ENCODE measurements at places on chromosomes 3 and 15.

DNA sequence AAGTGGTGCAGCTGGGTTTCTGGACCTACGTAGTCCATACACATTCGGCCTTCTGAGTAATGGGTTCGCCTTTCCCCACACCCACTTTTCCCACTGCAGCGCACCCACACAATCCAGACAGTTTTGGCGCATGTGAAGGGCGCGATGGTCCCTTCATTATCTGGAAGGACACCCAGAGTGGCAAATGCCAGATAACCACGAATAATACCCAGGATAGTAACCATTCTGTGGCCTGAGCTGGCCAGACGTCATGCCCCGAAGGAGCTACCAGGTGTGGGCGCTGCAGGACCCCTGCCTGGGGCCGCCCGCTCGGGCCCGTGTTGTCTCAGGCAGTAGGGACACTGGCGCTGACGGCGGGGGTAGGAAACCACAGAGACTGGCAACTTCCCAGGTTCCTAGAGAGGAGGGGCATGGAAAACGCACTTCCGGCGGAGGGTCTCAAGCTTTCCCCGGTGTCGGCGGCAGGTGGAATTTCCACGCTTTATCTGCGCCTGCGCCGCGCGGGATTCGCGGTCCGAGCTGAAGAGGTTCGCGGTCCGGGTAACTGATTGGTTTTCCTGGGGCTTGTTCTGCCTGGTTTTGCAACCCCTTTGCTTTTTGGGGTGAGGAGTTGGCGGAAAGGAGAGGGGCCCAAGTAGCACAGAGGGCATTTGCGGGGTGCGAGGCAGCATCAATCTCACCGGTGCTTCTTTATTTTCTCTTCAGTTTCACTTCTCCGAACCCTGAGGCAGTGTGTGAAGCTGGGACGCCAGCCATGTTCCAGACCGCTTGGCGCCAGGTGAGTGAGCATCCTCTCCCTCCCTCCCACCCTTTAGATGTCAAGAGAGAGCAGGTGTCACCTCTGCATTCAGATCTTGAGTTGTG, at the start of gene ZNF620:
TSS of gene ZNF620 (plus strand) at position 441 of the 864 bp plus-strand sequence. CDS start at position 755, 314 bp downstream.
- peak; percentile 29 for DNase-seq

- DNase-seq = no peak
Measured at GRCh38 chr3:188209740-188210139, 55.8 kb downstream of the LPP start.

DNA sequence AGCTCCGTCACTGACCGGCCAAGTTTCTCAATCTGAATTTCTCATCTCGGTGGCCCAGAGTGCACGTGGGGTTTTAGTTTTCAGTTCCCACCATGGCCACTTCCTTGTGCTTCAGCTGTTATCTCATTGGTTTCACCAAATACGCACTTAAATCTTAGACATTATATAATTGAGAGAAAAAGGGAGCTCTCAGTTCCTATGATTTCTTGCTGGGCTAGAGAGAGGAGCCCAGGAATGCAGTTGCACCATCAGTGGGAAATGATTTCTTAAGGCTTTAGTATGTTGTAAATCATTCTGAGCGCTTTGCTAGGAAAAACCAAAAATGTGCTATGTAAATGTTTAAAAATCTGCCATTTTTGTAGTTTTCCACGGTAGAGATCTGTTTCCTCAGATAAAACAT, 53.2 kb downstream of the OXNAD1 start:
- DNase-seq = no peak

DNA sequence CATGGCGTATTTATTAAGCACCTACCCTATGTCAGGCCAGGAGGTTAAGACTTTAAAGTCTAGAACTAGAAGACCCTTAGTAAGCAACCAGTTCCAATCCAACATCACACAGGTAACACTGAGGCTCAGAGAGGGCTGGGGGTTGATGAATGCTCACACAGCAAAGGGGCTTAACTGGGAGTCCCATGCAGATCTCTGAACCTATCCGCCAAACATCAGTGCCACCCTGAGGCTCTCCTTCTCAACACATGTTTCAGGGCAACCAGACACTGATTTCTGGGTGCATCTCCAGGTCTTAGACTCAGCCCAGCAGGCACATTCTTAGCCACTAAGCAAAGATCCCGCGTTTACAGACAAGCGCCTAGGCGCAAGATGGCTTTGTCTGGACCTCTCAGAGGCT, 92.0 kb upstream of the SLC6A11 start:
- no peak for DNase-seq

- DNase-seq = no peak
Measured at GRCh38 chr3:62090066-62090465, 283.3 kb downstream of the FEZF2 start.

- no peak for DNase-seq
Measured at GRCh38 chr3:153273767-153274435, 111.9 kb downstream of the RAP2B start.

DNA sequence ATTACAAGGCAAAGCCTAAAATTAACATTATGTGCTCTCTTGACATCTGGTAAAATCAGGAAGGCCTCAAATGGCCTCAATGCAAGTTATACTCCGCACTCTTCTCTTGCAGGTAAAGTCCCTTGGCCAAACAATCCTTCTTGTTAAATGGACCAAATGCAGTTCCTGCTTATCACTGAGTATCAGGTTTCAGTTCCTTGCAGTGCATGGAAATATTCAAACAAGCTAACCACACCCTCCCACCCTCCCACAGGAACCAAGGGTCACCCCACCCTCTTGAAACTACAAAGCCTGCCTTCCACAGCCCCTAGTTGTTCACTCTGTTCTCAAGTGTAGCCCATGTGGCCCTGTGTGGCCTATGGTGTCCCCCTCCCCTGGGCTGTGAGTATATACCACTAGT, 171.9 kb upstream of the CADPS start:
- DNase-seq = no peak

DNA sequence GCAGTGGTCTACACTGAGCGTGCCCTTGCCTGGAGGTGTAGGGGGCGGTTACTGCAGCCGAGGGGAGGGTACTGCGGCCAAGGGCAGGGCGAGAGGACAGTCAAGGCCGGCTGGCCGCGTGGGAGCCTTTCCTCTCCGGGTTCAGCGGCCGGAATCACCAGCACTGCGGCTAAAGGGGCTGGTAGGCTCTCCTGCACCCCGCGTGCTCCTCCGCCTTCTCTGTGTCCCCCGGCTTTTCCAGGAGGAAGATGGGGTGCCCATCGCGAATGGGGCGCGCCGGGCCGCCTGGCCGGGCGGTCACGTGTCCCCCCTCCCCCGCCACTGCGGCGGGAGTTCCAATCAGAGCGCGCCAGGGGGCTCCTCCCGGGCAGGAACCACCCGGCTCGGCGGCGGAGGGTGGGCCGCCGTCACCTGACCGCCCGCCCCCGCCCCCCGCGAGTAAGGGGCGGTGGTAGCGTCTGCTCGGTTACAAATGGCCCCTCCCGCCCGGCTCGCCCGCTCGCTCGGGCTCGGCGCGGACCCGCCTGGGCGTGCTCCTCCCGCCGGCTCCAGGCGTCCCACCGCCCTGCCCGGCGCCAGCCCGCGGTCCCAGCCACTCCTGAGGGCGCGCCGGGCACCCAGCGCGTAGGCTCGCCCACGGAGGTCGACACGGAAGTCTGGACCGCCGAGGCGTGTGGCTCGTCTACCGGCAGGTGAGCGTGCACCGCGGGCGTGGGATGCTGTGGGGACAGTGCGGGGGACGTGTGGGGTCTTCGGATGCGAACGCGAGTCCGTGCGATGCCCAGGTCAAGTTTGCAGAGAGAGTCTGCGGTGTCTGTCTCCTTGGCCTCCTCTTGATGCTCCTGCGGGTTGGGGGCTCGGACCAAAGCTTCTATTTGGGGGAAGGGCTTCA, 242.6 kb upstream of the TOPAZ1 start:
- no peak for DNase-seq

- DNase-seq = no peak
Measured at GRCh38 chr3:33144433-33144832, 30.6 kb downstream of the CRTAP start.

GRCh38 chr15:73087098-73087497, 34.8 kb downstream of the NEO1 start:
- DNase-seq = no peak

DNA sequence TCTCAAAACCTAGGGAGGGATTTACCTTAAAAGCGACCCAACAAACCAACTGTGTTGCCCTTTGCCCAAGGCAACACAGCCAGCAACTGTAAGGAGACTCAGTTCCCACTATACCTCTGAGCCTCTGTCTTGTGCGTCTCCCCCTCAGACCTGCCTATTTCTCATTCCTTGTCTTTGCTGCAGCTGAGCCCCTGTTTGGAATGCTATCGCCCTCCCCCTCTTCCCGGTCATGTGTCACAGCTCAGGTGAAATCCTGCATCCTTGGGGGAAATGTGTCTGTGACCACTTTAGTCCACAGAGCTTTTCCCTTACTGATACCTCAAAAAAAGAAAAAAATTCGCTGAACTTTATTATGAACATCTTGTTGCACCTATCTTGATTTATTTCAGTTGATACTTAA, 52.0 kb upstream of the LRIG1 start:
- no peak for DNase-seq

DNA sequence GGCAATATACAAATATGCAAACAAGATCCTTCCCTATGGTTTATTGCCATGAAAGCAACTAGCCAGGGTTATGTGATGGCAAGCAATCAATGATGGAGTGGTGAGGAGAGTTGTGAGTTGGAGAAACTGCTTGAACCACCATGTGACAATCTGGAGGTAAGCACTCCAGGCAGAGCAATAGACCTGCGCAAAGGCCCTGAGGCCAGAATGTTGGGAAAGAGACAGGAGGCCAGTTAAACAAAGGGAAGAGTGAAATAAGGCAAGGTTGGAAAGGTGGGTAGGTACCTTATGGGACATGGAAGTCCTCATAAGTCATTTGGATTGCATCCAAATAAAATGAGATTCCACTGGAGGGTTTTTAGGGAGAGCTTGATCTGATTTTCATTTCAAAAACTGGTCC, 80.0 kb upstream of the WNT5A start:
- no peak for DNase-seq

DNA sequence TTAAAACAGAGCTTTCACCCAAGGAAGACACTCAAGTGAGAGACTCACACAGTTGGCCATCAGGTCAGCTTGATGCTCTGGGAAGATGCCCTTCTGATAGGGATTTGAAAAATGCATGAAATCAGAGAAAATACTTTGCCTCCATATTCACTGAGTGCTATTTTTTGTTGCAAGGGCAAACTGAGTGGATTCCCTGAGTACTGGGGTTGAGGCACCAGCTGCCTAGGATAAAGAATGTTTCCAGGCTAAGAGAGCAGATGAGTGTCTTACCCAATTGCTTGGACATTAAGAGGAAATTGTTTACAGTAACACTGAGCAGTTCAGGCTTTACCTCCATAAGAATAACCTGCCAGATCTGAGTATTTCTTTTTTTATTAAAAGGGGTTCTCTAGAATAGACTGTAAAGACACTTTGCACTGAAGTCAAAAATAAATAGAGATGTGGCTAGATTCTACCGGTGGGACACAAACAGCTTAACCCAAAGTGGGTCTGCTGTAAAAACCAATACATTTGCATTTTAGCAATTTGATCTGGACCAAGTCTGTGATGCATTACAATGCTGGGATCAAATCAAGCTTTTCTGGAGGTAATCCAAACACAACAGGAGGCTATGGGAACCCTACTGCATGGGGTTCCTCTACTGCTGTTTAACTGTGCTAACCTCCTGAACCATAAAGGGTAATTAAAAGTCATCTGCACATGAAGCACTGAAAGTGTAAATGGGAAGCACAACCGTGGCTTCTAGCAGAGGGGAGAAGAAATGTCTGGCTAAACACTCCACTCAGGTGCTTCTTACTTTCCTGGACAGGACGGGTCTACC, 238.8 kb upstream of the WNT5A start:
- DNase-seq = no peak

- DNase-seq = no peak
Measured at GRCh38 chr3:193742628-193743027, 149.6 kb downstream of the OPA1 start.

DNA sequence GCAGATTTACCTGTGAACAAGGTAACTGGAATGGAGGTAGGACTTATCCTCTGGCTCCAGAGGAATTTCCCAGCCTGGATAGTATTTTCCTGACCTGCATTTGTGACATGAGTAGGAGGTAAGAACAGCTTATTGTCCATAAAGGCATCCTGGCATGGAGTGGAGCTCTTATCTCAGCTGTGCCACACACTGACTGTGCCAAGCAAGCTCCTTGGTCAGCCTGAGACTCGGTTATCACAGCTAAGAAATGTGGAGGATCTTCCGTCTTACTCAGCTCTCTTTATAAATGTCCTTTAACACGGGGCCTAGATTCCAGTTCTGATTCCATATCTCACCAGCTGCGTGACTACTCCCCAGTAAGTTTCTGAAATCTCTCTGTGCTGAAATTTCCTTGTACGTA, 38.9 kb downstream of the SLCO3A1 start:
- DNase-seq = no peak

GRCh38 chr3:126104028-126104635, 20.2 kb upstream of the SLC41A3 start:
- DNase-seq = no peak

DNA sequence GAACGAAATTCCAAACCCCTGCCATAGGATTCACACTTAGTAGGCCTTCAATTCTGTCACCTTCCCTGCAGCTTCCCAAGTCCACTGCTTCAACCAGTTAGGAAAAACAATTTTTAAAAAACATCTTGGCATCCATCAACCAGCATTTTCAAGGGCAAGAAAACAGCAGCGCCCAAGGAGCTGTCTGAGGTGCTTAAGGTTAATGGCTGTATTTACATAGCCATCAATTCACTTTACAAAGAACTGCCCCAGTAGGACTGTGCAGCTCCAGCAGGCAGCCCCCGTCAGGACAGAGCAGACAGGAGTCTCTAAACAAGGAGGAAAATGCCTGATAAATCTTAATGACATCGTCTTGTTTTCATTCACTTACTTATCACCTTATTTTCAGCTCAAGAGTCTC, 13.3 kb downstream of the TAFA4 start:
- no peak for DNase-seq

GRCh38 chr15:35071106-35071505, 14.0 kb downstream of the NANOGP8 start:
- DNase-seq = no peak

- DNase-seq = no peak
Measured at GRCh38 chr15:25793354-25794050, 69.6 kb downstream of the ATP10A start.

DNA sequence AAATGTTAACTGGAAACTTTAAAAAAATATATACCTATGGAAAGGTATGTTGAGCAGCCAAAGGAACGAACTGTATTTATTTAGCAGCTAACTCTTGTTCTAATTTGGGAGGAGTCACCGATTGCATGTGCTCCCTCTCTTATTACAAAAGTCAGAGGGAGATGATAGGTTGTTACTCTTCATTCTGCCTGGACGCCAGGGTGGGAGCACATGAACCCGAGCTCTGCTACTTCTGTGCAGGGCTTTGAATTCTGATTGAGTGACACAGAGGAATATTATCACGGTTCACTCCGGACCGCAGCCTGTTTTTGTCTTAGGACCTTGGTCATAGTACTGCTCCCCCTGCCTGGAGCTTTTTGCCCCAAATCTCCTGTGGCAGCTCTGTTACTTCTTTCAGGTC, 36.9 kb upstream of the LRIG1 start:
- DNase-seq = no peak

GRCh38 chr3:197302696-197303341, 4.4 kb upstream of the DLG1 start:
- DNase-seq = no peak

GRCh38 chr15:45106002-45106790, 7.8 kb downstream of the DUOX2 start:
- DNase-seq = no peak
